T-cell (primary cell): ENCODE measurements at places on chromosomes 4 and X. TPM values are rescaled to one million over a fixed set of nuclear protein-coding genes. Genes with fewer than 3 reads are reported as not detected.

Gene INTS6L
- 33.1 TPM for total RNA-seq

- DNase-seq = peak; percentile 63
Measured at GRCh38 chrX:69165087-69165651, at the start of gene PJA1. TSS of gene PJA1 (minus strand) at chrX:69165453. CDS start at chrX:69163073, 2,380 bp downstream.

Gene IL9R
- 37.2 TPM for total RNA-seq

Gene CDKL2
- total RNA-seq = 1.9 TPM

DNA sequence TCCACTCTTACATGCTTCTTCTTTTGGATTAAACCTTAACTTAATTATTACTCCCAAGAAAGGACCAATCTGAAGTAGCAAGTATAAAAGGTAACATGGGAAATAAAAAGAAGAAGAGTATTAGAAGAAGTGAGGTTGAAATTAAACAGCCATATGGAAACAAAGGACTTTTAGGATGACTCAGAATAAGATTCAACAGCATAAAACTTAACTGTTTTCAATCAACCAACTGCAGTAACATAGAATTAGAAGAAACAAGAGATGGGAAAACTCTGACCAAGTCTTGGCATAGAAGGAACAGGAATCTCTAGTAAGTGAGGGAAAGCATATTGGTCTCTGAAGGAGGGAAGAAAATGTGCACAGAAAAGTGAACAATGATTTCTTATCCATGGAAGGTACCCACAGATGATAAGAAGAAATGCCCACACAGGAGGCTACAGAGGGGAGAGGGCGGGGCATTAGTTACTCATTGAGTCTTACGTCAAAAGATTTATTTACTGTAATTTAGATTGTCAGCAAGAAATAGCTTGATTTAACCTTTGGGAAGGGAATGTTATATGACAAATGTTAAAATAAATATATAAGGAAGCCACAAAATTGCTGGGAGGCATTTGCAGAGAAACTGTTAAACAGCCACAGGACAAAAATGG lies 177.3 kb downstream of the BANK1 start:
- no peak for DNase-seq

- no peak for DNase-seq
Measured at GRCh38 chrX:65878456-65878855, 161.4 kb downstream of the VSIG4 start.

Gene LIN54
- total RNA-seq = 15.1 TPM

Gene GSX2
- not detected for total RNA-seq

DNA sequence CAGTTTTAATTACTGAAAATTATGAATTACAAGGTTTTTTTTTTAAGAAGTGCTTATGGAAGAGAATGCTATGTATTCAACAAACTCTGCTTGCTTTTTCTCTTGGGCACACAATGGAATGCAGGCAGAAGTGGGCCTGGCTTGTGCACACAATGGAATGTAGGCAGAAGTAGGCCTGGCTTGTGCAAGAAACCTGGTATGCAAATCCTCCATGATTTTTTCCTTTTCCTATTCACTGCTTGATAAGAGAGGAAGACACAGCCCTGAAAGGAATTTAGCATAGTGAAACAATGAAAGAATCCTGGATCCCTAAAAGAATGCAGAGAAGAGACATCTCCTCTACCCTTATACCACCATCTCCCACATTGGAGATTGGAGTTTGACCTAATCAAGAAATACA lies 138.4 kb downstream of the COL25A1 start:
- no peak for DNase-seq

Gene TTC29
- not detected for total RNA-seq

Gene USP51
- 1.7 TPM for total RNA-seq

- DNase-seq = no peak
Measured at GRCh38 chr4:58286335-58286734, 1176.2 kb upstream of the IGFBP7 start.

GRCh38 chr4:138037696-138038095 lies 204.5 kb downstream of the SLC7A11 start:
- no peak for DNase-seq

DNA sequence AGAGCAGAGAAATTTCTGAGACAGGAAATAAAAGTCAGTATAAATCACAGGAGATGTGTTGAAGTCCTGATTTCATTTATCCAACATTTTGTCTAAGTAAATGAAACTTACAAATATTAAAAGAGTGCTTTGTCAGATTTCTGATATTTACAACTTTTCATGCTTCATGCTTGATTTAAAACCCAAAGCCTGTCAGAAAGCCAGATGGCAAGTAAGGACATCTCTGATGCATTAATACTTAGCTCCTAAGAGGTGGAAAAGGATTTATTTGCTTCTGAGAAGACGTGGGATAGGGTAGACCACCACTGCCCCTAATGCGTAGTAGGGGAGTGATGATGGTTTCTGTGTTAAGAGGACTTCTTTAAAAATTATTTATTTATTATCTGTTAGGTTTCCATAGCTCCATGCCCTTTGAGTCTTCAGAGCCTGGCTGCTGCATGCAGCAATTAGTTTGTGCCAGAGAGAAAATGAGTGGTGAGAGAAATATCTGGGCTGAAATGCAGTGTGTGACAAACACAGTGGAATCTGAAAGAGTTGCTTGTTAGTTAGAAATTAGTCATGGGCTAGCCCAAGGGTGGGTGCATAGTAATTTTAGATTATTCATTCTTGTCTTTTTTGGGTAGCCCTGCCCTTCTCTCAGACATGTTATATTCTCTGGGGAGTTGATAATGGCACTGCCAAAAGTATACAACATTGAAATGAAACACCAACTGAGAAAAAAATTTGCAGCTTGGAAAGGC lies 333.8 kb downstream of the C4orf33 start:
- DNase-seq = no peak

Gene RBM10
- 55.8 TPM for total RNA-seq

DNA sequence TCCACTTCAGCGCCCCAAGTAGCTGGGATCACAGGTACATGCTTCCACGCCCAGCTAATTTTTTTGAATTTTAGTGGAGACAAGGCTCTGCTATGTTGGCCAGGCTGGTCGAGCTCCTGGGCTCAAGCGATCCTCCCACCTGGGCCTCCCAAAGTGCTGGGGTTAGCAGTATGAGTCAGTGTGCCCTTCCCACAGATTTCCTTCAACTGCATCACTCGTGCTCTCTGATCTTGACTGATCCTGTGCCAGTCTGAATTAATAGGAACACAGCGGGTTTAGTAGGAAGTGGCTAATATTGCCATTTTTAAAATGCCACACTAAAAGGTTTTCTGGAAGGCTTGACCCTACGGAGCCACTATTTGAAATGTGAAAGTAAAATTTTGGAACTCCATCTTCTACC lies 4.3 kb upstream of the SHROOM2 start:
- DNase-seq = no peak

DNA sequence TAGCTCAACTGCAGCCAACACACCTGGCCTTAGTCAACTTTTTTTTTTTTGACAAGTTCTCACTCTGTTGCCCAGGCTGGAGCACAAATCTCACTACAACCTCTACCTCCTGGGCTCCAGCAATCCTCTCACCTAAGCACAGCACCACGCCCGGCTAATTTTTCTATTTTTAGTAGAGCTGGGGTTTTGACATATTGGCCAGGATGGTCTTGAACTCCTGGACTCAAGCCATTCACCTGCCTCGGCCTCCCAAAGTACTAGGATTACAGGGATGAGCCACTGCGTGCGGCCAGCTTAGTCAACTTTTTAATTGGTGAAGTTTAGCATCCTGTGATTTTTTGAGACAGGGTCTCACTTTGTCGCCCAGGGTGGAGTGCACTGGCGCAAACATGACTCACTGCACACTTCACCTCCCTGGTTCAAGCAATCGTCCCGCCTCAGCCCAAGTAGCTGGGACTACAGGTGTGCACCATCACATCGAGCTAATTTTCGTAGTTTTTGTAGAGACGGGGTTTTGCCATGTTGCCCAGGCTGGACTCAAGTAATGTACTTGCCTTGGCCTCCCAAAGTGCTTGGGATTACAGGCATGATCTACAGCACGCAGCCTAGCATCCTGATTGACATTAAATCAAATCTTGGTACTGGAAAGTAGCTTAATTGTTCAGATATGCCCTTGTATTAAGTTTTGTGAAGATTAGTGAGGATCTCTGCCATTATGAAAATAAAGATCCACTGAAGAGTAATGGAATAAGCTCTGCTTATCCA lies 8.3 kb downstream of the HNRNPDL start:
- DNase-seq = no peak

DNA sequence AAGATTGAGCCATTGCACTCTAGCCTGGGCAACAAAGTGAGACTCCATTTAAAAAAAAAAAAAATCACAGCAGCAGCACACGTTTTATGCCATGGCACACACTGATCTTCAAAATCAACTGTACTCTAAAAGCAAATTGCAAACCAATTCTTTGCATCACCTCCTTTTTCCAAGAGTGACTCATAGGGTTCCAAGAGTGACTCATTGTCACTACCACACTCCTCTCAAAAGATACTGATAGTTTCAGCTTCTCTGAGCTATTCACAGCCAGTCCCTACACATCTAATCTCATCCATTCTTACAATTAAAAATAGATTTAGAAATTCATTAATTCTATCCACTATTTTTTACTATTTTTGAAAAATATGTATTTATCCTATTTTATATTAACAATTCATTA lies 1494.9 kb upstream of the AGA start:
- no peak for DNase-seq

DNA sequence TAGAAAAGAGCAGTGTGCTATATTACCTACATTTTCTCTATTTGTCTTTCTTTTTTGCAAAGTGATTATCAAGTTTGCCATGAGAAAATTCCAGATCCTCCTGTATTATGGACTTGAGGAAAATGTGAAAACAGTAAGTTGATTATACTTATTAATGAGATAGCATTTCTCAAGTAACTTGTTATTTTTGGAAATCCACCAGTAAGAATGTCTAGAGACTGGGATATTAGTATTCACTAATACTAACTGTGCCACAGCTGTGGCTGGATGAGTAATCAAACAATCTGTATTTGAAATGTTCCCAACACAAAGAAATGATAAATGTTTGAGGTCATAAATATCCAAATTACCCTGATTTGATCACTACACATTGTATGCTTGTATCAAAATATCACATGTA lies 147.0 kb upstream of the CTSO start:
- DNase-seq = no peak

Gene EPHA5
- not detected for total RNA-seq

DNA sequence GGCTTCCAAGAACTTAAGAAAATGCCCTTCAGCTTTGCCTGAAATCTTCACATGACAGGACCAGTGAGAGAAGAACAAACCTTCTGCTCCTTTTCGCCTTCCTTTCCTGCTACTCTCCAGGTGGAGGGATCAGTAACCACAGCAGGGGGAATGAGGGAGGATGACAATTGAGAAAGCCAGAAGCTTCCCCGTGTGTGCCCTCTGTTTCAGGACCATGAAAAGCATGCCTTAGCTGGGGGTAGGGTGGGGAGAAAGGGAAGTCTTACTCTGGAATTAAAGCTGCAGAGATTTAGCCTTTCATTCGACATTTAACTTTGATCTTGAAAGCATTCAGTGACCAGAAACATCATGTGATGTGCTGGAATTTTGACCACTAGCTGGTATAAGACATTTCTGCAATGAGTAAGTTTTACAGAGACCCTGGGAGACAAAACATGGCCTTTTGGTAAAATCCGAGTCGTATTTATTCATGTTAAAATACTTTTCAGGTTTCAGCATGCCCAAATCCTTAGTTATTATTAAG lies 10.6 kb upstream of the PUDP start:
- DNase-seq = no peak

Gene RTL5
- total RNA-seq = 8.7 TPM

DNA sequence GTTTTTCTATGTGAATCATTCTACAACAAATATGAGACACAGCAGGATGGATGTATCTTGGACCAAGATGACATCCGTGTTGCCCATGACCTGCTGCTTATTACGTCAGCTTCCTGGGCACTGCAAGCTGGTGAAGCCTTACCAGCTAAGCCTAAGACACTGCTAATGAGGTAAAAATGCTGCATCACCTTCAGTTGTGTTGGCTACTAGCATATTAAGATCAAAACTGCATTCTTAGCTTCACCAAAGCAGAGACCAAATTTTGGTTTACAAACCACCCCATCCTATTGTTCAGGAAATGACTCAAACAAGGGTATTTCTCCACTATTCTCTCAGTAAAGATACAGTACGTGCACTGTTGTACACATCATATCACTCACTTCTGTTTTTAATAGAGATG lies 50.3 kb downstream of the MAML3 start:
- DNase-seq = no peak

GRCh38 chr4:169246279-169246678 lies 24.5 kb downstream of the SH3RF1 start:
- no peak for DNase-seq

DNA sequence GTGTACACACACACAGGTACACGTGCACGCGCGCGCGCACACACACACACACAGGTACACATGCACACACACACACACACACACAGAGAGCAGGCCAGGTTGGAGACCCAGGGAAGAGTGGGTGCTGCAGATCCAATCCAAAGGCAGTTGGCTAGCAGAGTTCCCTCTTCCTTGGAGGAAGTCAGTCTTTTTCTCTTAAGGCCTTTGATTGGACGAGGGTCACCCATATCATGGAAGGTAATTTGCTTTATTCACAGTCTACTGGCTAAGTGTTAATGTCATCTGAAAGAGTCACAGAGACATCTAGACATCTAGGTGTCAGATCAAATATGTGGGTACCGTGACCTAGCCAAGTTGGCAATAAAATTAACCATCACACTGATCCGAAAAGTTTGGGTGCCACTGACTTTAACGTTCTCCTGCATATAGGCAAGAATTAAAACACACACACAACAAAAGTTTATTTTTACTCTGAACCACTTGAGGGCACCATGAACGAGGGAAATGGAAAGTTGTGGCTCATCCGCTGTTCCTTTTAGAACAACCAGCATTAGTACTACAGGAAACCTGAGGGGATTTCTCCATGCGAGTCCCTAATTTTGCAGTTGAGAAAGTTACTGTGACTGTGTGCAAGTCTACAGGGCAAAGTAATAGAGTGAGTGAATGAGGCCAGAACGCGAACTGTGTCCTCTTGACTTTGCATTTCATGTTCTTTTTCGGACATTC lies 66.0 kb upstream of the STOX2 start:
- DNase-seq = no peak

Gene MAGEA12
- total RNA-seq = 0.13 TPM

GRCh38 chr4:66223068-66223703 lies 552.9 kb upstream of the EPHA5 start:
- no peak for DNase-seq

- DNase-seq = no peak
Measured at GRCh38 chr4:153465615-153466080, 512 bp upstream of the TMEM131L start.

Gene TCEAL3
- 6.8 TPM for total RNA-seq
